ENCODE measurements at places on chromosomes 11 and 22.

GRCh38 chr11:131943295-131943694, 572.9 kb downstream of the NTM start:
- no peak for DNase-seq

- no peak for DNase-seq
Measured at GRCh38 chr22:32380991-32381390, 23.3 kb downstream of the RFPL3 start.

- no peak for DNase-seq
Measured at GRCh38 chr11:44139565-44140330, 44.3 kb downstream of the EXT2 start.

- DNase-seq: no peak
Measured at GRCh38 chr22:46609175-46609690, 11.0 kb upstream of the GRAMD4 start.

- DNase-seq: no peak
Measured at GRCh38 chr22:49795521-49795920, 32.2 kb downstream of the BRD1 start.

Data from NCI-H1048 (cell line).